ENCODE measurements at places on chromosomes 3 and 15.

GRCh38 chr3:542021-542420, 345.5 kb downstream of the CHL1 start:
- DNase-seq, result no peak

DNA sequence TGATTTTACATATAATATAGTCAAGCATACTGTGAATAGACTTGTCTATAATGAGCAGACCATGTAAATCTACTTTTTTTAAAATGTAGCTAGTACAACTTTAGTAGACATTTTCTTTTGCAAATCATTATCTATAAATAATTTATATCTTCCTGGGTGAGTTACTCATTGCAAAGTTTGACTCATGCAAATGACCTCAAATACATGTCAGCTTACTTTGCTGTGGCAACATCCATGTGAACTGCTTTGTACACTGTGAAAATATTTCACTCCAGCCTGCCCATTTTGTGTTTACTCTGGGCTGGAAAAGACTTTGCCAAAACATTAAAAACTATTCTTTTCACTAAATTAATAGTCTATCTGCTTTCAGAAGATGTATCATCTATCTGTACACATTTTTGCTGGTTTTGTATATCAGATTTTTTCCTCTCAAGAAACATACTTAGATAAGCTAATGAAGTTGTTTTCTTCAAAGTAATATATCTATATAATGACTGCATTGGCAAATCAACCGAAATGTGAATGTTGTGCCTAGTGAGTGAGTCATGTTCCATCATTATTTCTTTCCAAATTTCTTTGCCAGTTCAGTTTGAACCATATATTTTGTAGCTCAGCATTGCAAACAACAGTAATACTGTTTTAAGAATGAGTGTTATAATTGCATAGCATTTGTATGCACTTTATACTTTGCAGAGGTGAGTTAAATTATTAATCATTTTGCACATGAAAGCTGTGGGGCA, 26.5 kb downstream of the IGSF10 start:
- no peak for DNase-seq

GRCh38 chr3:171175741-171176234, 149.3 kb upstream of the SLC2A2 start:
- no peak for DNase-seq

GRCh38 chr3:119531151-119531550, 28.3 kb downstream of the CD80 start:
- no peak for DNase-seq

DNA sequence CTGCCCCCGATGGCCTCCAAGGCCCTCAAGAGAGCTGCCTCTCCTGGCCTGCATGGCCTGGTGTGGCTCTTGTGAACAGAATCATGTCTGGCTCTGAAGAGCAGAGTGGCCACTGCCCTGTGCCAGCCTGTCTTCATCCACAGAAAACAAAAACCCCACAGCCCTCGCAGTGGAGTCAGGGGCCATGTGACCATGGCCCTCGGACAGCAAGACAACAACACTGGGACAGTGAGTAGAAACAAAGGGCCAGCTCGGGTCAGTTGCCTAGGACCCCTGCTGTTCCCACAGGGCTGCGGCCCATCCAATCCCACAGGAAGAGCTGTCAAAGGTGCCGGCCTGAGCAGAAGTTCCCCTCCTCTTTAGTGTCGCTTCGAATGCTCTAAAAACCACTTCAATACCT, 72.5 kb downstream of the UMPS start:
- no peak for DNase-seq

DNA sequence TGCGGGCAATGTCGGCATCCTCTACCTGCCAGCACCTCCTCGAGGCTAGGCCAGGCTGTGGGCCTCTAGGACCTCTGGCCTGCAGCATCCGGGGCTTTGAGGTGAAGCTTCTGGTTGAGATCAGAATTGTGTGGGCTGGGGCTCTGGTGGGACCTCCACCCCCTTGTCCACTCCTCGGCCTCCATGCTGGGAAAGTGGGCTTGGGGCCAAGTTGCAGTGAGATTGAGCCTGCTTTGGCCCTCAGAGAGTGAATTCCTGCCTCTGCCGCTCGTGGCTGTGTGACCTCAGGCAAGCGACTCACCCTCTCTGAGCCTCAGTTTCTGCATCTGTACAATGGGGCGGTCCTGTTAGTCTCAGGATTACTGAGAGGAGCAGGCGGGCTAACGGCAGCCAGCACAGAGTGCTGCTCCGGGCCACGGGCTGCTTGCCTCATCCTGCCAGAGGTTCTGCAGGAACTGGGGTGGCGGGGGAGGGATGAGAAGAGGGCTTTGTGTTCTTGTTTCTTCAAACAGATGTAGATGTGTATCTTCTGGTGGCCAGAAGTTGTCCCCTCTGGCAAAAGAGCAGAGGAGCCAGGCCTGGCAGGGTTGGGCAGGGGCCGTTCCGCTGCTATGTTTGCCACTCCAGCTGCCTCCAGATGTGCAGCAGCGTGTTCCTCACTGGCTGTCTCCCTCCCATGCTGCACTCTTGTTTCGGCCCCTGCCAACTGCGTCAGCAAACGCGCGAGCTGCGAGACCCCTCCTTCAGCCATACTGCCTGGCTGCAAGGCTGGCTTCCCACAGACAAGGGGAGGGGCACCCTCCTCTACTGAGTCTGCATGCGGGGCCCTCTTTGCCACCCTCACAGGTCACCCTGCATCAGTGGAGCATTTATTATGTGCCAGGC, 33.7 kb downstream of the FBLN2 start:
- DNase-seq, result no peak

GRCh38 chr3:150520408-150520807, 25.9 kb downstream of the SERP1 start:
- no peak for DNase-seq

GRCh38 chr15:44790215-44790614, 53.9 kb downstream of the TRIM69 start:
- DNase-seq, result no peak

- DNase-seq, result no peak
These were observed 21.7 kb upstream of the AP4E1 start for GRCh38 chr15:50886611-50887345.

GRCh38 chr3:55964491-55964985, 477.4 kb upstream of the WNT5A start:
- DNase-seq, result no peak

DNA sequence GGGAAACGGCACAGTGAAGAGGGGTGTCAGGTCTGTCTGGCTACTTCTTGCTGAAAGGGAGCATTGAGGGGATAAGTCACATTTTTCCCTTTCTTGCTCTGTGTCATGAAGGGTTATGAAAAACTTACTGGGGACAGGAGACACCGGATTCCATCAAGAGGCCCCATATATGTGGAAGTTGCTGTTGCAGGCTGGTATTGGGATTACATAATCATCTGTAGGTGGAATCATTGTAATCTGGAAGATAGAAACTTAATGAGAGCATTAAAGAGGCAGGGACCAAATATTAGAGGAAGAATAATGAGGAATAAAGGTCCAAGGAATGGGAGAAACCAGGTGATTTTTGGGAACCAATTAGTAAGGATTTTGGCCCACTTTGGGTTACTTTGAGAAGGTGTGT, 4.2 kb upstream of the TCAIM start:
- no peak for DNase-seq

- DNase-seq, result no peak
These were observed 768 bp downstream of the UBXN7 start for GRCh38 chr3:196431181-196432136.

DNA sequence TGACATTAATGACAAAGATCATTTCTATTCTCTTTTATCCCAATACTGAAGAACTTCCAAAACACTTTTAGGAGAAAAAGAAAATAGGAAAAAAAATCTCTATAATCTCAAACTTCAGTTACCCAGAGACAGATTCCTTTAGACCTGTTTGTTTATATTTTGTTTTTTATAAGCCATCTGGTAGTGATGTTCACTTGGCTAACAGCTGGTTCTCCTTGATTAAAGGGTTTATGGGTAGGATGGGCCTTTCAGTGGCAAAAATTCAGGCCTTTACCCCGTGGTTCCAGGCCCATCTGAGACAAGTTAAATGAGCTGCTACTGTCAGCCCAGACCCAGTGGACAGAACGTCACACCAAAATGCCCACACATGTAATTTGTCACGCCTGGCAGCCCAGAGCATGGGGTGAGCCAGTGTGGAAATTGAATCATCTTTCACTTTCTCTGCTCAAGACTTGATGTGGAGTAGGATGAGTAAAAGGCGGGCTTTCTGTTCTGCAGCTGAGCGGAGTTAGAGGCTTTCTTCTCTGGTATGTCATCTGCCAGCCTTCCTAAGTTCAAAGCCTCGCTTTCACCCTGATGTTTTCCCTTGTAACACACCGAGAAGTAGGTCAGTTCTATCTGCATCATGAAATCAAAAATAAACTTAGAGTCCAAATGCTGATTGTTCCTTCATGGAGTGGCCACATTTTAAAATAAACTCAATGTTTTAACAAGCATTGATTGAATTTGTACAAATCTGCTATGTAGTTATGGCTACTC, 62.5 kb upstream of the SKOR1 start:
- peak; percentile 60 for DNase-seq

GRCh38 chr15:89760303-89761008, 9.4 kb upstream of the MESP1 start:
- peak; percentile 79 for DNase-seq

DNA sequence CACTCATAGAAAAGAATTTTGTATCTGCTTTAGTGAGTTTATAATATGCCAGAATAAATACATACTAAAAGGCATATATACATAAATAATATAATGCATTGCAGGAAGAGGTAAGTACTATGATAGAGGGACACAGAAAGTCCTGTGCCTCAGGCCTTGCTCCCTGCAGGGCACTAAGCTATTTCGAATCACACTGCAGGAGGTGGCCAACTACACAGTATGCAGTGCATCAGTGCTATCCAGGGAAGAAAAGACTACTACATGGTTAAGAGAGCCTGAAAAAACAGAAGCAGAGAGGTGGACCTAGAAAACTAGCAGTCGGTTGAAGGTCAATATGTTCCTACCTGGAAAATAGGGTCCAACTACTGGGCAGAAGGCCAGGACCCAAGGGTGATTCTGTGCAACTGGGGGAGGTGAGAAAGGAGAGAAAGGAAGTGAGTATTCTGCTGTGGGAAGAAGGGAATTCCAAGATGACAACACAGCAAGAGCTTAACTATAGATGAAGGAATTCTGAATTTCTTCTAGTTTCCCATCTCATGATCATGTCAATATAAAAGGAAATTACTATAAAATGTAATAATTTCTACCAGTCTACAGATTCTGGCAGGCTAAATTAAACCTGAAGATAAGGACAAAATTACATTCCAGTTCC, 218.0 kb downstream of the ZBTB20 start:
- DNase-seq, result no peak

GRCh38 chr3:43198791-43199644, 87.3 kb upstream of the SNRK start:
- DNase-seq, result no peak

DNA sequence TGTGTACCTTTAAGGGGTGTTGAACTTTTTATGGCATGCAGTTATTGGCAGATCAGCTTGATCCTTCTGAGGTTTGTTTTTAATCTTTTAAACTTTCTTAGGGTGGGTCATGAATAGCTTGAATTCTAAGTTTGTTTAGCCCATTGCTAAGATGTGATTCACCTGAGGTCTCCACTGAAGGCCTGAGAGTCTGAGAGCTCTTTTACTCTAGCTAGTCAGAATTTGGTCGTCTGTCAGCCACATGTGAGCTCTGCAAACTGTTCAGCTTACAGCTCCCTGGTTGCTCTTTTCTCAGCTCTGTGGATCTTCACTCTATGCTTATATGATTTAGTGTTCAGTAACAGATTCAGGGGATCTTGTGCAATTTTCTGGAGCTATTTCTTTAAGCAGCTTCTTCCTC, 161.3 kb downstream of the ABHD5 start:
- DNase-seq, result no peak

- no peak for DNase-seq
These were observed 10.0 kb downstream of the IQSEC1 start for GRCh38 chr3:13063225-13063624.

GRCh38 chr3:73399106-73399505, 225.6 kb downstream of the PDZRN3 start:
- no peak for DNase-seq

- DNase-seq, result no peak
These were observed 9.1 kb downstream of the TASOR start for GRCh38 chr3:56673781-56674457.

GRCh38 chr15:36039996-36040572, 494.1 kb upstream of the DPH6 start:
- DNase-seq, result no peak

DNA sequence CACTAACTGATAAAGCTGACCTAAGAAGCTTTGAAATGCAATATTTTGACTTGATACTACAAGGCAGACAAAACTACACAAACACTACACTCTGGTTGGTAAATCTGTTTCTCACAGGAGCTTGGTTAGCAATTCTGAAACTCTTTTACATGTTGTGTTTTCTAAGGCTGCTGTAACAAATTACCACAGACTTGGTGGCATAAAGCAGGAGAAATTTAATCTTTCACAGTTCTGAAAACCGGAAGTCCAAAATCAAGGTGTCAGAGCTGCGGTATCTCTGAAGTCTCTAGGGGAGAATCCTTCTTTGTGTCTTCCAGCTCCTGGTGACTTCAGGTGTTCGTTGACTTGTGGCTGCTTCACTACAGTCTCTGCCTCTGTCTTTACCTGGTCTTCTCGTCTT, 12.9 kb upstream of the PFN2 start:
- DNase-seq, result no peak

DNA sequence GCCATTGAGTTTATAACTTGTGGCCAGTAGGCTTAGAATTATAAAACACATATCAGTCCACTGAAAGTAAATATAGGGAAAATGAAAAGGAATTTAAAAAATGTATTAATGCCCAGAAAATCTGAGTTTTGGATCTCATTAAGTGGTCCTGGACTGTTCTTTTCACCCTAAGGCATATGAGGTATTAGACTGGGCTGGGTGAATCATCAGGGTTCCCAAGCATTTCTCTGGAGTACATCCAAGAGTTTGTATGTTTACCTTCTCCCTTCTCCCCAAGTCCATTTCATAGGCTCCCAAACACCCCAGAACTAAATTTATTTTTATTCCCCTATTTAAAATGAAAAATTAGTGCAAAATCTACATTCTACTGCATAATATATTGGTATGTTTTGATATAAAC, 31.9 kb upstream of the SPTSSB start:
- no peak for DNase-seq

GRCh38 chr3:16795581-16795980, 89.2 kb upstream of the PLCL2 start:
- DNase-seq, result no peak

DNA sequence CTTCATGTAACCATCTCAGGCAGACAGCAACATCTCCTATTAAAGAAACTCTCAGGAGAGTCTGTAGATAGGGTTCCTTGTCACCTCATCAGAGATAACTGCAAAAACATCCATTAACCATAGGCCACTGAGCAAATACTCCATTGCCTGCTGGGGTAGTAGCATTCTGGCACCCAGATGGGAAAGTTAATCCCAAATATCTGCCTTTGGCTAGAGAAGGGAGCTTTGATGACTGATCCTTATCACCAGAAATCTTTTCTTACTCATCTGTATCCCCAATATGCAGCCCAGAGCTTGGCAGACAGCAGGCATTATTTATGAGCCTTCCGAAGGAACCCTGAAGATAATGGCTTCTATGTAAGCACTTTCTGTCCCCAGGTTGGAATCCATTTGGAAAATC, 173.1 kb downstream of the MFSD1 start:
- DNase-seq, result no peak

- DNase-seq, result no peak
These were observed 132.5 kb downstream of the DOCK3 start for GRCh38 chr3:50807266-50807665.

All from activated naive CD4-positive, alpha-beta T cell treated with anti-CD3 and anti-CD28 coated beads, Interleukin-2, amount 10 ng/mL, durations not matched to agents 7 days and 5 days (primary cell).